Activated T-cell treated with anti-CD3 and anti-CD28 coated beads for 48 hours (primary cell): ENCODE measurements at places on chromosomes 7 and 10.

DNA sequence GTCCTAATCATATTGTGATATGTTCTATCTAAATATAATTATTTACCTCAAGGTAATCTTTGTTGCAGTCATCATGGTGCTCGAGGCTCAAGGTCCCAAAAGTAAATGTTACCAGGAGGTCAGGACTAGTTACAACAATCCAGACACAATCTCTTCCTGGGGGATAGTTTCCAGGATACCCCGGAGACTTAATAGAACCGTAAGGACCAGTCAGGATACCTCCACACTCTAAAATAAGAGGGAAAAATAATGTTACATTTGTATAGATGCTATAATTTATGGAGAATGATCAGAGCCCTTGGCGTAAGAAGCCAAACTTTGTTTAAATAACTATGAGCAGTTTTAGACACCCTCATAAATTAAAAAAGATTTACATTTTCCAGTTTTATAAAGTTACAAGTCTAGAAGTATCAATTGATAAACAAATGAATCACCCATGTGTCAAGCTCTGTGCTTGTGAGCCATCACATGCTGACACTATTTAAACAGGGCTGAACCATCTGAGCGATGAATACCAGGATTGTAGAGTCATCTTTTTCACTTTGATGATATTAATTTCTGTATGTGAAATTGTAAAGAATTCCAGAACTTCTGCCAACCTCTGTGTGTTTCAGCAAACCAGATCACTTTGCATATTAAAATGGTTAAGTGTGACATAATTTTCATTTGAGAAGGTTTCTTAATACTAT, 41.3 kb downstream of the CUBN start:
- DNase-seq: no peak

DNA sequence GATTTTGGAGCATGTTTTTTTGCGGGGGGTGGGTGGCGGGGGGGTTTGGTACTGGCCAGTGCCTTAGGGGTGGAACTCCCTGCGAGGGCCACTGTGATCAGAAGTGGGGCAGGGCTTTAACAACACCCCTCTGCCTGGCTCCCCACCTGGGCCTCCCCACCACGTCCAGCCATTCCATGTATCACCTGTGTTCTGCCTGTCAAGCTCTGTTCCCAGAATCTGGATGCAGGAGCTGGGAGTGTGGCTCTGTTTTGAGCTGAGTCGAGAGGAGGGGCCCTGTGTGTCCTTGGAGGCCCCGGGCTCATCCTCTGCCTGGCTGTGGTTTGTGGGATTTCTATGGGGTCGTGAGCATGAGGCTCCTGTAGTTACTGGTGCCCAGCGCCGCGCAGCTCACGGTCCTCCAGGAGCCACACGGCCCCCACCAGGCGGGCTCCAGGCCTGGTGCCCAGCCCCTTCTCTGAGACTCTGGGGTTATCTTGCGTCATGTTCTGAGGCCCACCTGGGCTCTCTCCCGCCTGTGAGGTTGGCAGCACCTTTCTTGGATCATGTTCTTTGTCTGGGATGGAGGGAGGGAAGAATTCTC, 29.6 kb downstream of the PFKFB3 start:
- DNase-seq: no peak

DNA sequence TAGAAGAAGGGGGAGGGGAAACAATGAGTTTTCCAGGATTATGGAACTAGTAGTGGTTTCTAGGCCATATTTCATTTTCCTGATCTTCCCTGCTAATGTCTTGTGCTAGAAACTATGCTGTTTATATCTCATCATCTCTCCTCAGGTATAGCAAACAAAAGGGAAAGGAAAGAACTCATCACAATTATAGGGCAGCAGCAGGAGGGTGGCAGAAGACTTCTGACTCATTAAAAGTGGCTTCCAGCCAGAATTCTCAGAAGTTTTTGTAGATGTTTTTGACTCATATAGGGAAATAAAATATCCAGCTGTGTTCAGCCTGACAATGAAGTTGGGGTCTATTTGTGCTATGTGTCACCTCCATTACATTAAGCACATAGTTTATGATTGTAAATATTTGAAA, 6.5 kb downstream of the AHR start:
- DNase-seq: no peak

GRCh38 chr10:11237571-11237970, 219.9 kb downstream of the CELF2 start:
- peak; percentile 34 for DNase-seq

DNA sequence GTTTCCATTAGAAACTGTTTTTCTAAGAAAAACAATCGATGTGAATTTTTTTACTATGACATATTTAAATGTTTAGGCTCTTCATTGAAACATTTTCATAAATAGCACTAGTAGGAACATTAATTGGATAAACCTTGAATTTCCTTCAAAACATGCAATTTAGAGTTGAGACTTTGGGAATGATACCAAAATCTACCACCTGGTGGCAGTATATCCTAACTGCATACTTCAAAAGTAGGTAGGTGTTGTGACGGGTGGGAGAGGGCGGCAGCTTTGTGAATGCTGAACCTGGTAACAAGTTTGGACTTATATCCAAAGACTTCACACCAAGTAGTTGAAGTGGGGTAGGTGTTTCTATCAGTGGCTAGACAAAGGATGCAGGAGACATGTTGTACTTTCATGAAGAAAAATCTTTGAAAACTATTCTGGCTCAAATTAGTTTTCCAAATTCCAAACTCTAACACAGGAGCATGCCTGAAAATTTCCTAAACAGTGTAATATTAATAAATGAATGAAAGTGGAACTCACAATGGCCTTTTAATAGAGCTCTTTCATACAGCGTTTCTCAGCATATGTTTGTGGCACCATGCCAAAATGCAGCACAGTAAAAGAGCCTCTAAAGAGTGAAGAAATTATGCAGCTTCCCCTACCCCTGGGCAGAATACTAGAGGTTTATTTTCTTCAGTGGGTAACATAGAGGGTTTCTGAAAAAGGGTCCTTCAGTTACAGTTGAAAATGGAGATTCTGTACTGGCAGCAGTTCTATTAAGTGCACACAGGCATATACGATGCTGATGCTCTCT, 201.0 kb upstream of the TPK1 start:
- no peak for DNase-seq

DNA sequence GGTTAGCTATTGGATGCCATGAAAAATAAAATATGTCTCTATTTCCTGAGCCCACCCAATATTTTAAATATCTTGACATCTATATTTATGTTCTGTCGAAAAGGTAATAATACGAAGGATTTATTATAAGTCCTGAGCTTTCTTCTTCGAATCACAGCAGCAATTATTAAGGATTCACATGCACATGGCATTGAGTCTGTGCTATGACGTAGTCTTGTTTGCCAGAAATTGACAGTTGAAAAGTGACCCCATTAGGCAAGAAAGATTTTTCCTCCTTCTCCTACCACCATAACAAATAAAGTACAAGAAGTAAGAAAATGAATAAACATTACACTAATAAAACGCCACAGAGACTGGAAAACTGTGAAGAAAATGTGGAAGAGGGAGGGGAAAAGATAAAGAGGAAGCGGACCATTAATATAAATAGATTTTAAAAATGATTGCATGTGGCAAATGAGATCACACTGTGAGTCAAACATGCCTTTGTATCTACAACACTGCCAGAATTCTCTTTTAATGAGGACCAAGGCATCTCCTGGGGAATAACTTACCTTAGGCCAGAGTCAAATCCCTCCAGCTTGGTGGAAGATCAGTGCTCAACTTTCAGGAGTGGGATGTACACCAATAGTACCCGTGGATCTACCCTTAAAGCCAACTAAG, 21.6 kb downstream of the FZD1 start:
- DNase-seq: no peak

DNA sequence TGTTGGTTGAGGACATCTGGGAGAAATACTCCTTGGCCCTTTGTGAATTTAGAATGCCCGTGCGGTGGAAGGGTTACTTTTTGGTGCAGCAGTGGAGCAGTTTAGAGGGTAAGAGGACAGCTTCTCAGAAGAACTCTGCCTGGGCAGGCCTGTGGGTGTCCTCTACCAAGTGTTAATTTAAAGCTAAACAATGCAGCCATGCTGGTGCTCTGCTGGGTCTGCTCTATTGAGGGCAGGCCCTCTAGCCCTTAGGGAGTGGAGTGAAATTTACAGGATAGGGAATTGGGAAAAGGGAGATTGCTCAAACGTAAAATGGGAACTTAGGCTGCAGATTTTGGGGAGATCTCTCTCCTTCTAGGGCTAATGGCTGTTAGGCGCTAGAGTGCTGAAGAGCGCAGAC, 22.1 kb downstream of the BLNK start:
- DNase-seq: no peak

DNA sequence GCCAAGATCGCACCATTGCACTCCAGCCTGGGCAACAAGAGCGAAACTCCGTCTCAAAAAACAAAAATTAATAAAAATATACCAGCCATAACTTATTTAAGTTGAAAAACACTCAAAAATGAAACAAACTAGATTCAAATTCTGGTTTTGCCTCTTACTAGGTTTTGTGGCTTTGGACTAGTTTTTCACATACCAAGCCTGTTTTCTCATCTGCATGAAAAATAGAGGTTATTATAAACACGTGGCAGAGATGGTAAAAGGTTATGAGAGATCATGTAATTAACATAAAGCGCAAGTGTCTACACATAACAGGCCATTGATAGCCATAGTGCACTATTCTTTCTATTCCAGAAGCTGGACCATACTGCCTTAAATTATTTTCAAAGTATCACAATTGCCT, 35.5 kb upstream of the CABCOCO1 start:
- DNase-seq: no peak

- DNase-seq: no peak
Observed at GRCh38 chr7:158378978-158379377, 208.6 kb downstream of the PTPRN2 start.

DNA sequence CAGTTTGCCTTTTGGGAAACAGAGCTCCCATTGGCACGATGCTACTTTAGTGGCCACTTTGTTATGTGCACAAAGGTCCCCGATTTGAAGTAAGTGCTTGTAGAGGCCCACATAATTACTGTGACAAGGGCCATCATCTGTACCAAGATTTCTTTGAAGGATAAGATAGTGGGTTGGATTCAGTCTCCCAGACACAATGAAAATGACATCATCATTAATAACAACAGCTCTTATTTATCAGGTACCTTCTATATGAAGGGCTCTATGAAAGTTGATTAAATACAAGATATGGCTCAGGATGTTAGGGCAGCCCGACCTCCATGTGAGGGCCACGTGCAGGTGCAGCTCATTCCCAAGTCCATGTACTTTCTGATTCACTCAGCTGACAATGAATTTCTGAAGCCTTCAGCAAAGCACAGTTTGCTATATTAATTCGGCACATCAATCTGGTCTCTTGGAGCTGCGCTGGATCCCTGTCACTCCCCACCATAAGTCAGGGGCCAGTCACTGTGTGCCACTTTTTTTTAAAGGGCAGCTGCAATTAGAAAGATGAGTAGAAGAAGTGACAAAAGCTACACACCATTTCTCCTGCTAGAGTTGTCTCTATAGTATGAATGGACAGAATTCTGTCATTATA, 140.3 kb downstream of the ABCA13 start:
- no peak for DNase-seq

GRCh38 chr7:85595750-85596178, 408.9 kb upstream of the SEMA3D start:
- no peak for DNase-seq

- no peak for DNase-seq
Observed at GRCh38 chr10:129426606-129427005, 40.4 kb upstream of the MGMT start.

DNA sequence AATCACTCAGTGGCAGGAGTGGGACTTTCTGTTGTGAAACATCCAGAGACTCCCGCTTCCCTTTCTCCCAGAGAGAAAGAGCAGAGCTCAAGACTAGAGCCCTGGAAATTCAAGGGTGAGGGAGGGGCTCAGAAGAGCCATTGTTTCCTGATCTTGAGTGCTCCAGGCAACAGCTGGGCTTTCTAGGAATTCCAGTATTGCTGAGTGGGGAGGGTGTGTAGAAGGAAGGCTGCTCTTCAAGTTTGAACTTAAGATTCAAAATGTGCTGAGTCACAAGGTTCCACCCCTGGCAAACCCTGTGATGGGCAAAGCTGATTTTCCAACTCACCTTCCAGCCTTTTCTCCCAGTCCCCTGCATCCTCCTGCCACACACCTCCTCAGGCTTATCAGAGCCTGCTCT, 42.3 kb upstream of the MSRB2 start:
- no peak for DNase-seq

DNA sequence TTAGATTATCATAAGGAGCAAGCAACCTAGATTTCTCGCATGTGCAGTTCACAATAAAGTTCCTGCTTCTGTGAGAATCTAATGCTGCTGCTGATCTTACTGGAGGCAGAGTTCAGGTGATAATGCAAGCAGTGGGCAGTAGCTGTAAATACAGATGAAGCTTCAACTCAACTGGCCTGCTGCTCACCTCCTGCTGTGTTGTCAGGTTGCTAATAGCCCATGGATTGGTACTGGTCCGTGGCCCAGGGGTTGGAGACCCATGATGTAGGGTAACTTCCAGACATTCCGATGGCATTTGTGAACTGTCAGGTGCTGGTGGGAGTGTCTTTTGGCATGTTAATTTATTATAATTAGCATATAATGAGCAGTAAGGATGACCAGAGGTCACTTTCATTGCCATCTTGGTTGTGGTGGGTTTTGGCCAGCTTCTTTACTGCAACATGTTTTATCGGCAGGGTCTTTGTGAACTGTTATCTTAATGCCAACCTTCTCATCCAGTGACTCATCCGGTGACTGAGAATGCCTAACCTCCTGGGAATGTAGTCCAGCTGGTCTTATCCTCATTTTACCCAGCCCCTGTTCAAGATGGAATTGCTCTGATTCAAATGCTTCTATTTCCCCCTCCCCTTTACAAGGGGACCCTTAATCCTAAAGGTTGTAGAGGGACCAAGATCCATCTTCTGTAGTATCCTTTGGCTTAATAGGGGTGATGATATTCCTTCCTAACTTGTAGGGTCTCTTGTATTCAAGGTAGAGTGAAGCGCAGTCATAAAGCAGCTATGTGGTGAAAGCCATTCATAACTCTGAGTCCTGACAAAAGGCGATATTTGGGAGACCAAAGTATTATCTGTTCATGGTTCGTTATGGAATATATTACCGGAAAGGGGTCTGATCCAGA, 165.8 kb downstream of the CCSER2 start:
- DNase-seq: no peak

DNA sequence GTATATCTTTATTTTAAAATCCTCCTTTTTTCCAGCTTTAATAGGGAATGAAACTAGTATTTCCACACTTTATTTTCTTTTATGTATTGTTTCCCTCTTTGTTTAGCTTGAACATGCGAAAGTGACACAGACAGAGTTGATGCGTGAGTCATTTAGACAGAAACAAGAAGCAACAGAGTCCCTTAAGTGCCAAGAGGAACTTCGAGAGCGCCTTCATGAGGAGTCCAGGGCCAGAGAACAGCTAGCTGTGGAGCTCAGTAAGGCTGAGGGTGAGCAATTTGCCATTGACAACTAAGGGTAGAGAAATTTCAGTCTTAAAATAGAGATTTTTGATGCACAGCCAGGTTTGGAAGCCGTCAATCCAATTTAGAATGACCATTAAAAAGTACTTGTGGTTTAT, 73.1 kb downstream of the CYP51A1 start:
- no peak for DNase-seq

DNA sequence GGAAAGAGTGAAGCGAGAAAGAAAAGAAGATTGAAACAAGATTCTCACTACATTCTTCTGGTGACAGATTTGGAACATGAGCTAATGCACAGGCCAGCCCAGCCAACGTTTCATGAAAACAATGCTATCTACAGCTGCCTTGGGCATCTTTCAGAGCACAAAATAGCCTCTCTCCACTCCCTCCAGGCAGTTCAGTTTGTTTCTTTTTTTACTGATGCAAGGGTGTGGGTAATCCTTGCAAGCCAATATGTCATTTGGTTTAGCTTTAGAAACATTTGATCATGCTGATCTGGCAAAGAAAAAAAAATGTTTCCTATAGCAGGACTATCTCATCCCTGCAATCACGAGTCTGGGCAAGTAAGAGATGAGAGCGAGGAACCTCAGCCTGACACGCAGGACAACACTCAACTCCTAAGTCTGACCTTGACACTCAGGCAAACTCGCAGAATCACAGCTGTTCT, 35.9 kb downstream of the SVIL start:
- DNase-seq: no peak
